Naive B cell (primary cell): ENCODE measurements at places on chromosomes 3 and 15. TPM values are rescaled to one million over a fixed set of nuclear protein-coding genes. Genes with fewer than 3 reads are reported as not detected.

The EHHADH gene
- polyA plus RNA-seq: not detected

The OPA1 gene
- 22.7 TPM for polyA plus RNA-seq

The KNL1 gene
- 0.96 TPM for polyA plus RNA-seq

The CCR8 gene
- polyA plus RNA-seq: not detected

The ACTRT3 gene
- 0.20 TPM for polyA plus RNA-seq
